Hippocampal formation (tissue), 2 donors: ENCODE measurements at places on chromosomes 2 and 18.

GRCh38 chr2:95076705-95077529 is 44.7 kb downstream of the MRPS5 start:
- DNase-seq = peak; percentile 71

DNA sequence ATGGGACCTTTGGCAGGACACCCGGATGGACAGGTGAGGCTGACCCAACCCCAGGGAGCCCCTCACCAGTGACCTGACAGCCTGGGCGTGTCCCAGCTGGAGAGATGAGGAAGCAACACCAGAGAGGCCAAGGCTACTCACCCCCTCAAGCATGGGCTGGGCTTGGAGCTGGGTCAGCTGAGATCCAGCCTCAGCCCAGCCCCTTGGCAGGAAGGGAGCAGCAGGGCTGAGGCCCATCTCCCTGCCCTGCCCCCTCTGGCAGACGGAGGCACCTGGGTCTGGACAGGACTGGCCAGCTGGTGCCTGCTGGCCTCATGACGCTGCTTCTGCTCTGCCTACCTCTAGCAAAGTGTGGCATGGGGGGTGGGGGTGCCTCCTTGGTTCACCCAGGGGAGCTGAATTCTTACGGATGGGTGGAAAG is 37.8 kb downstream of the HS6ST1 start:
- no peak for DNase-seq

DNA sequence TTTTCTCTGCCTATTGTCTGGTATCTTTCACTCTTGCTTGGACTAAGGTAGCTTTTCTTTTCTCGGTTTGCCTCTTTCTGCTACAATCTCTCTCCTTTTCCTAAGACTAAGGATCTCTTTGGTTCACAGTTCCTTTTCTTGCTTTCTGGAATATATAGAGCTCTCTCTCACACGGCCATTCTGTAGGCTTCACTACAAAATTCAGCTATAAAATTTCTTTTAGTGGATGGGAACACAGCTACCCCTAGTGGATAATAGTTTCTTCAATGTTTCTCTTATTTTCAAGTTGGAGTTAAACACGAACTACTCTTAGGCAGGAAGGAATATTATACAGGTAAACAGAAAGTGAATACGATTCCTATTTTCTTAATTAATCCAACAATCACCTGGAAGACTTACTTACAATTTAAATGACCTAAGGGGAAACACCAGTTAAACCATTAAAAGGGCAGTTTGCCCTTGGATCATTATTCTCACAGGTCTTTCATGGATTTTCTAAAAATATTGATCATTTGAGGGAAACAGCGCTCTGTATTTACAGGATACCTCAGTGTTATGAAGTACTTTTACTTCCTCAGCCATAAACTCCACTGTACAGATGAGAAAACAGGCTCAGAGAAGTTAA is 140.5 kb downstream of the LRP2 start:
- peak; percentile 60 for DNase-seq

GRCh38 chr2:237199082-237199481 is 113.4 kb downstream of the COPS8 start:
- no peak for DNase-seq

DNA sequence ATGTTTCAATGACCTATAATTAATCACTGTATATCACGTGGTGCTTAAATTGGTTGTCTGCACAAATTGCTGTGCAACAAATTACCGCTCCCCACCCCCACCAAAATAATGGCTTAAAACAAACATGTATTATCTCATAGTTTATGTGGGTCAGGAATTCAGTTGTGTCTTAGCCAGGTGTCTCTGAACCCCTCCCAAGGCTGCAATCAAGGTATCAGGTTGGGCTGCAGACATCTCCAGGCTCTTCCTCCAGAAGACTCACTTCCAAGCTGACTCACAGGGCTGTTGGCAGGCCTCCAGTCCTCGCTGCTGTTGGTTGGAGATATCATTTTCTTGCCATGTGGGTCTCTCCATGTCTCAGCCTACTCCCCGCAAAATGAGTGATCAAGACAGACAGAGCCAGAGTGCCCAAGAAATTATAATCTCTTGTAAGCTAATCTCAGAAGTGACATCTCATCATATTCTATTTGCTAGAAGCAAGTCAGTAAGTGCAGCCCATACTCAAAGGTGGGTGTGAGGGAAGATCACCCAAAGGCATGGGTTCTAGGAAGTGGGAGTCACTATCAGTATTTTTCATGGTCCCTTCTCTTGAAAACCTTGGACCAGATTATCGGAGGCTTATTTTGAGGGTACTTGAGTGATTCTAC is 38.4 kb downstream of the SPC25 start:
- no peak for DNase-seq

DNA sequence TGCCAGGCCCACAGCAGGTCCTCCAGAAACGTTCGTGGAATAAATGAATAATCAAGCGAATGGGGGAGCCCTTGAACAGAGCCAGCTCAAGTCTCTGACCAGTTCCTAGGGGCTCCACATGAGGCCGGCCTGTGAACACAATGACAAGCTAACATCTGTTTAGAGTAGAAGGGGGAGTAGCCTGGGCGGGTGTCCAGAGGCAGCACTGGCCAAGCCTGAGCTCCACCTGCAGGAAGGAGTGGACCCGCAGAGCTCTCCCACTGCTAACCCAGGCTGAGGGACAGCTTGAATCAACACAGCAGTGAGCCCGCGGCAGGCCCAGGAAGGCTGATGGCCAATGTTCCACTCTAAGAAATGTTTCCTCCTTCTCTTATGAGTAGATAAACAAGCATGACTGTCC is 234.8 kb upstream of the RAB6C start:
- DNase-seq = no peak

- no peak for DNase-seq
These were observed 96.0 kb upstream of the RIOK3 start for GRCh38 chr18:23356915-23357601.

- no peak for DNase-seq
These were observed 81.0 kb upstream of the TFCP2L1 start for GRCh38 chr2:121366040-121366439.

DNA sequence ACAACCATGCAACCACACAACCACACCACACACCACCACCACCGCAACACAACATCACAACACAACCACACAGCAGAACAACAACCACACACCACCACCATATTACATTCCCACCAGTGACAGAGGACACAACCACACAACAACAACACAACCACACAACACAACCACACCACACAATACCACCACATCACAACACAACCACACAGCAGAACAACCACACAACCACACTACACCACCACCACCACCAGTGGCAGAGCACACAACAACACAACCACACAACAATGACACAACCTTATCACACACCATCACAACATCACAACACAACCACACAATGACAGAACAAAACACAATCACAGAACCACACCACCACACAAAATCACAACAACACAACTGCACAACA is 313.0 kb upstream of the MYT1L start:
- DNase-seq = no peak

DNA sequence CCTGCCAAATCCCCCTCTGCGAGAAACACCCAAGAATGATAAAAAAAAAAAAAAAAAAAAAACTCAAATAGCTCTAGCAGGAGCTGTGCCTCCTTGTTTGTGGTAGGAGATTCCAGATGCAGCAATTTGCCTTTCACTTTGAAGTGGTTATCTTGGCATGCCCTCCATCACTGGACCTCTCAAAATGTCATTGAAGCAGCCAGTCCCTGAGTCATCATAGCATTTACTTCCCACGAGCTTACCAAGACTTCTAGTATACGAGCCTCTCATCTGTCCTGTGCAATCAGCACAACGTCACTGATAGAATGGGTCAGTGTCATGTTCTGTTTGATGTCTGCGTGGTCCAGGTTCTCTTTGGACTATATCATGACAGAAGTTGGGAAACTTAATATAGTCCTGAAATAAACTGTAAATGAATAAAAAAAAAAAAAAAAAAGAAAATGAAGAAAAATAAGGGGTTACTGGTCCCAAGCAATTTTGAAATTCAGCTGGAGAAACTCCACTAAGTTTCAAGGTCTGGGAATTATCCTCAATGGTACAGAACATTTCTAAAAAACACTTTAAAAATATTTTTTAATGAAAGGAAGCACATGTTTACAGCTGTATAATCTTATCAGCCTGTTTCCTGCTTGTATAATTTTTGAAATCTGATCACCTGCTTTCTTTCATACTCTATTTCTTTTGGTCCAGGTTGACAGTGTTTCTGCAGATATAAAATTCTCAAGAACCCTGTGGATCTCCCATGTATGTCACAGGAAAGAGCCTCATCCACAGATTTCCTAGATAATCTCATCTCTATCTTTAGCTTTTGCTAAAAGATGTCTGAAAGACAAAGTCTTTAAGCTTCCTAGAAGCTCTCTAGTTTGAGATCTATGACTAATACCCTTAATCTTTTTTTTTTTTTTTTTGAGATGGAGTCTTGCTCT is 74.1 kb upstream of the EHBP1 start:
- DNase-seq = no peak

DNA sequence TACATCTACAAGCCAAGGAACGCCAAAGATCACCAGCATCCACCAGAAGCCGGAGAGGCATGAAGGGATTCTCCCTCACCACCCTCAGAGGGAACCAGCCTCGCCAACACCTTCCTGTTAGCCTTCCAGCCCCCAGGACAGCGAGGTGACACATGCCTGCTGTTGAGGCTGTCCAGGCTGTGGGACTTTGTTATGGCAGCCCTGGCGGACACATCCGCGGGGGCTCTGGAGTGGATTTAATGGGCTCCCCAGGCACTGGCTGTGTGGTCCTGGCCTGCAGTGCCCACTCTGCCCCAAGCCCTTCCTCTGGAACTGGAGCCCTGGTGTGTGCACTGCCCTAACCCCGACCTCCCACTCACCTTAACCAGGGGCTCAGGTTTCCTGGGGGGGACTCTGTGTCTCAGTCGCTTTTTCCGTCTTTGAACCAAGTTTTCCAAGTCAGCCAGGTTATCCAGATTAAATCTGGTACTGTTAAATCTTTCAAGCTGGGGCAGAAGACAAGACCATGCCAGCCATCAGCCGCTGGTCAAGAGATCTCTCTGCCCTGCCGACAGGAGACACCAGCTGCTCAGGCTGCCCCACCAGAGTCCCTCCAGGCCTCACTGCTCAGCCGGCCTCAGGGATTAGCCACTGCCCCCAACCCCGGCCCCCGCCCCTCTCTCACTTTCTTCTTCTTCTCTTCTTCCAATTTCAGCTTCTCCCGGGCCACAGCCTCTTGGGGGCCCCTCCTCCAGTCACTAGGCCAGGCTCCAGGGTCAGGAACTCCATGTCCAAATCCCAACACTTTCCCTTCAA is 1.9 kb downstream of the ANKRD23 start:
- DNase-seq = no peak

GRCh38 chr2:147630585-147630984 is 214.2 kb upstream of the ACVR2A start:
- DNase-seq = no peak

DNA sequence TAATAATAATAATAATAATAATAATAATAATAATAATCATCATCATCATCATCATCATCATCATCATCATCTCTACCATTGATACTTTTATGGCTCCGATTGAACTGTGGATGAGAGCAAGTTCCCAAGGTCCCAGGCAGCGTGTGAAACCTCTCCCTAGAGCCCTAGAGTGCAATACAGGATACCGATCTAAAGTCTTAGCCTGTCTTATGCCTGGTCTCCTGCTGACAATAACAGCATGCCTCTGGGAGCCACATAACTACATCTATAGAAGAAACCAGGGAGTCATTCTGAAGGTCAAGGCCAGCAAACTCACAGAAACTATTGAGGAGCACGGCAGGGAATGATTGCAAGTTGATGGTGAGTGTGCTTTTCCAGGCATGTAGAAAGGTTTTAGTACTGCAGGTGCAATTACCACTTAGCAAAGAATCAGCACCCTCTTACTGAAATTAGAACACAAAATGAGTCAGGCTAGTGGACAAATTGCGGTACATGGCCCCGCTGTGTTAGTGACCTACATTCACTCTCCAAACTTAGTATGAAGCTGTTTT is 457.2 kb upstream of the CDH20 start:
- DNase-seq = no peak

DNA sequence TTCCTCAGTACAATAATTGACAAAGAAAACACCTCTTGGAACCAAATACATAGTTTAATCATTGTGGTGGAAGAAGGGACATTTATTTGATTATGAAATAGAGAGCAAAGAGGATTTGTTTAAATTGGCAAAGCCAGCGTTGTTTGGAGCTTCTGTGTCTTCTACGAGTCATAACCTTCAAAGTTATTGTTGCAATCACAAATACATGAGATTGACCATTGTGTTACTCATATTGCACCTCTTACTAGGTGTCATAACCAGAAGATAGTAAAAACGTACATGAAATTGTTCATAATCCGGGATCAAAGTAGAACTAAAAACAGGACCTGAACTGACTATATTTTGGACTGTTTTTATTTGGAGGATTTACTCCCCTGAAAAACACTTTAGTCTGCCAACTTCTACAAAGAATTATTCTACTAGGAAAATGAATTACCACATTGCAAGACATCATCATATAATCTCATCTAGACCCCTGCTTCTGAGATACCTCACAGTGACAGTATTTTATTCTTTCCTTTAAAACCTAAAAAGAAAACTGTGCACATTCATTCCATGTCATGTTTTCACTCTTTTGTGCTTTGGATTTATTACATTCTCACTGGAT is 151.7 kb upstream of the KLF7 start:
- DNase-seq = no peak
